ENCODE measurements at places on chromosomes 16 and 17.
A peak's percentile ranks its signal among the peaks of the same experiment; 100 is the strongest.

DNA sequence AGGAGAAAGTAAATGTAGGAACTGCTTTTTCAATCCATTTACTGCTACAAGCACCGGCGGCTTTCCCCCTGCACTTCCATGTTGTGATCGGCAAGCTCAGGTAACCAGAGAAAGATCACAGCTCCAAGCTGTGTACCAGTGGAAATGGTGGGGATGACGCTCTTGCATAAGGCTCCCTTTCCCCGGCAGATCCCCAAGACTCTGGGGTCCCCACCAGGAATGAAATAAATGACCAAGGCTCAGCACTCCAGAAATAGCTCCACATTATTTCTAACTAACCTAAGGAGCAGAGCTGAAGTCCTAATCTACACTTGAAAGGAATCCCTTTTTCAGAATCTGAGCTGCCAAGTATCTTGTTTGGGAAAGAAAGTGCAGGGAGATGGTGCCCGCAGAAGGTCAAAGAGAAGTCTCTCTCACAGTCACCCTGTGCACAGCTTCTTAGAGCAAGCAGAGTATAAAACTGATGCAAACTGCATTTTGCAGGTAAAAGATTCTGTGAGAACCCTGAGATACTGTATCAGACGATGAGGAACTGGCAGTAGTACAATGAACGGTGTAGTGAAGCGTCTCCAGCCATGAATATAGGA, 11.1 kb downstream of the GRB2 start:
- no peak for DNase-seq

DNA sequence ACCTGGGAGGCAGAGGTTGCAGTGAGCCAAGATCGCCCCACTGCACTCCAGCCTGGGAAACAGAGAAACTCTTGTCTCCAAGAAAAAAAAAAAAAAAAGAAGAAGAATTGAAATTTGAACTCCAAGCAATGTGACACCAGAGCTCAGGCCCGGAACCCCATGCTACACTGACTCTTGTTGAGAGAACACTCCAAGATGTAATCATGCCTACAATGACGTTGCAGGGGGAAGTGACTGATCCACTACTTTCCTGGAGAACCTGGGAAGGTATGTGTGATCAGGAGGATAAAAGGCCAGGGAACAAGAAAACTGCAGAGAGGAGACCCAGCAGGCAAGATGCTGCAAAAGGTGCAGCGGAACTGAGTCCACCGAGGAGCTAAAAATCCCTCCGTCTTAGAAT, 57.9 kb downstream of the ADCY9 start:
- no peak for DNase-seq

DNA sequence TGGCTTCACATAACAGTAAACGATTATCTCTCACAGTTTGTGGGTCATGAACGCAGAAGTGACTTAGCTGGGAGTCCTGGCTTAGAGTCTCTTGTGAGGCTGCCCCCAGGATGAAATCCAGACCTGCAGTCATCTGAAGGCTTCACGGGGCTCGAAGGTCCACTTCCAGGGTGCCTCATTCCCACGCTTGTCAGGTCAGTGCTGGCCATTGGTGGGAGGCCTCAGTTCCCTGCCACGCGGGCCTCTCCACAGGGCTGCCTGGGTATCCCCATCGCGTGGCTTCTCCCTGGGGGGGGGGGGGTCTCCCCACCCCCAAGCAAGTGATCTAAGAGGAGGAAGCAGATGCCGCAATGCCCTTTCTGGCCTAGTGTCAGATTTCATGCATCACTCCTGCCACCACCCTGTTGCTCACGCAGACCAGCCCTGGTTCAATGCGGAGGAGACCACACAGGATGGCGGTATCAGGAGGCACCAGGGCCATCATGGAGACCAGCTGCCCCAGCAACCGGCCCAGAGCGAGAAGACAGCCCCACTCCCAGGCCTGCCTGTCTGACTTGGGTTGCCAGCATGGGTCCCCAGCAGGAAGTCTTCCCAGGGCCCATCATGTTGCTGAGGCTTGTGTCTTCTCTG, 77.3 kb upstream of the CDH5 start:
- DNase-seq: no peak

DNA sequence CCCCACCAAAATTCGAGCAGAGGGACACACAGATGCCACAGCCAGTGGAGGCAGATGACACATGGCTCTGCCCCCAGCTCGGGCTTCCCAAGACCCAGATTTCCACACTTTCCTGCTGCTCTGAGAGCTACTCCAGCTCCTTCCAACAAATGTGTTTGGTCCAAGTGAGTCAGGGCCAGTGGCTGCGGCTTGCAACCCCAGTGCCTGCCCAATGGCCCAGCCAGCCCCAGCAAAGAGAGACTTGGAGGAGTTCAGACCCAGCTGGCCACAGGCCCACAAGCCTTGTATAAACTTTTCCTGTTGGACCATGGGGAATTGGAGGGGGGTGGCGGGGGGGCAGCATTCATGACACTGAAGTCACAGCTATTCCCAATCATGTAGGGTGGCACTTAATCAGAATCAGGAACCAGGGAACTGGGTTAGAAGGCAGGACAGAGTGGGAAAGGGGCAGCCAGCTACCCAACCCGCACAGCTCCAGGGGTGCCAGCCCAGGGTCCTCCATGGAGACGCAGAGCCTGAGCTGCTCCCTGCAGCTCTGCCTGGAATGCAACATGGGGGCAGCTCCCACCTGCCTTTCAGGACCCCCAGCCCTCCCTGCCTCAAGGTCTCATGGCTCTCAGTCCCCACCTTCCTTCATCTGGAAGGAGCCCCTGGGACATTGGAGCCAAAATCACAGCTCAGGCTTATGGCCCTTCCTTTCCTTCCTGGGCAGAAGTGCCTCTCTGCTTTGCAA, 17.5 kb upstream of the C16orf78 start:
- DNase-seq: no peak

DNA sequence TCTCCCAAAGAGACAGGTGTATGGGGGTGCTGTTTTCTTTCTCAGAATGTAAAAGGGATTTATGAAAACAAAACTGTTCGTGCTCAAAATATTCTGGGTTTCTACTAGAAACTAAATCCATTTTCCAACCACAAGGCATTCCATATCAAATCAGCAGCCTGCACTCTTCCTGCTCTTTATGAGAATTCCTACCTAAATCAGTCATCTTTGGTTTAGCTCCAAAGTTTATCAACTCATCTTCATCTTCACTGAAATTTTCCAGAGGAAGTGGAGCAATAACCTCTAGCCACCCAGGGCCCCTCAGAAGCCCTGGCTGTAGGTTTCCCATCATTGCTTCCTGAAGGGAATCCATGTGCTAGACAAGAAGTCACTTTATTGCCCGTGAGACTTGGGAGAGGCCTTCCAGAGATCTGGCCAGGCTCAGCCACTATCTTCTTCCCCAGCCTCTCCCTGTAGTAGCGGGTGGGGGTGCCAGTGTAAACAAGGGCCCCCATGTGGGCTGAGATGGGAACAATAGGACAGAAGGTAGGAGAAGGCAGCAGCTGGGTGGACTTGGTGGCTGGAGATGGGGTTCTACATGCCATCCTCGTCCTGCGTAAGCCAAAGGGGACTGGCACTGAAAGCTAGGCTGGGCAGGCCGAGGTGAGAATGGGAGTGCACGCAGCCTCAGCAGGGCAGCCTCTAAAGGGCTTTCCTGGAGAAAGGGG, 22.0 kb upstream of the ALDH3A1 start:
- DNase-seq: no peak

DNA sequence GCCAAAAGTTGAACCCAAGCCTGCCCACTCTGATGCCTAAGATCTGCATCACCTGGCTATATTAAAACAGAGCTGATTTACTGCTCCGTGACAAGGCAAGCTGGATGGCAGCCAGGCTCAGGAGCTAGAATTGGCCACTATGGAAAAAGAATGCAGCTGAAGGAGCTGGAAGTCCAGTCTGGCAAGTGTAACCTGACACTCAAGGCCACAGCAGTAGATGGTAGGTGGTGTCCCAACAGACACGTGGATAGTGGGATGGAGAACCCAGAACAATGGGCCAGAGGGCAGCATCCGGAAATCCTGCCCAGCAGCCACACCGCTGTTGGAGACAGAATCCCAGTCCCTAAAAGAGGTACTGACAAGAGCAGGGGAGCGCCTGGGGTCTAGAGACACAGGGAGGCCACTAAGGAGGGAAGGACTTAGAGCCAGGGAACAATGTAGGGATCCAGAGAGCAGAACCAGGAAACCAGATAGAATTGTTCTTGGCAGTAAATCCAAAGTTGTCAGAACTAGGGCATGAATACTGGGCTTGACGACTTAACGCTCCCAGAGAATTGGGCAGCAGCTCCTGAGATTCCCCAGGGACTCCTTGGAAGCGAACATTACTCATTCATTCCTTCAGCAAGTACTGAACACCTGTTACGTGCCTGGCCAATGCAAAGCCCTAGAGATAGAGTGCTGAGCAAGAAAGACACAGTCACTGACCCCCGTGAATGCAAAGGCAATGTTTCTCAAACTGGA, 85.7 kb downstream of the CDYL2 start:
- DNase-seq: no peak

DNA sequence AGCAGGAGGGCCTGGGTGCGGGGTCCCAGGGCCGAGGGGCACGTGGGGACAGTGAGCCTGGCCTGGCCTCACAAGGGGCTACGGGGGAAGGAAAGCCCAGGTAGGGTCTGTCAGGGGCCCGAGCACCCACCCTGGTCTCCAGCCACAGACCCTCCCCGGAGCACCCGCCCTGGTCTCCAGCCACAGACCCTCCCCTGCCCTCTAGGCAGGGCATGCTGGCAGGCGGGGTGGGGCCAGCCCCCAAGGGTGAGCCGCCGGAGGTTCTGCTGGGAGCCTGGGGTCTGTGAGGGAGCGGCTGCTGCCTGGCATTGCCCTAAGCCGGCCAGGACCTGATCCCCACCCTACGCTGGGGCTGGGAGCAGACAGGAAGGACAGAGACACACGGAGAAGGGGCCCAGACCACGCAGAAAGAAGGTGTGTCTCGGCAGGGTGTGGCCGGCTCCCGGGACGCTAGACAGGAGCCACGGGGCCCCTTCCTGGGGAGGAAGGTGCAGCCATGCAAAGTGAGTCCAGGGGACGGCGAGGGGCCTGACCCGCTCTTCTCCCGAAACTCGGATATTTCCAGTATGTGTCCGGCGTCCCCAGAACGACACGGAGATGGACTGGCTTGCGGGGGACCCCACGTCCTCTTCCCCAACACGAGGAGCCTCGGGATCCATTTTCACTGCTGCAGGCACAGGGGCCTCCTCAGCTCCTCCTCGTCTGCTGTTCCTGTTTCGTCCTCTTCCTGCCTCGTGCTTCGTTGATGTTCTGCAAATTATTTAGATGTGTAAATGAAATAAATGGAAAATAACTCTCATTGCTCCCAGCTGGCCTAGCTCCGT, 15.5 kb downstream of the UTS2R start:
- DNase-seq: no peak

DNA sequence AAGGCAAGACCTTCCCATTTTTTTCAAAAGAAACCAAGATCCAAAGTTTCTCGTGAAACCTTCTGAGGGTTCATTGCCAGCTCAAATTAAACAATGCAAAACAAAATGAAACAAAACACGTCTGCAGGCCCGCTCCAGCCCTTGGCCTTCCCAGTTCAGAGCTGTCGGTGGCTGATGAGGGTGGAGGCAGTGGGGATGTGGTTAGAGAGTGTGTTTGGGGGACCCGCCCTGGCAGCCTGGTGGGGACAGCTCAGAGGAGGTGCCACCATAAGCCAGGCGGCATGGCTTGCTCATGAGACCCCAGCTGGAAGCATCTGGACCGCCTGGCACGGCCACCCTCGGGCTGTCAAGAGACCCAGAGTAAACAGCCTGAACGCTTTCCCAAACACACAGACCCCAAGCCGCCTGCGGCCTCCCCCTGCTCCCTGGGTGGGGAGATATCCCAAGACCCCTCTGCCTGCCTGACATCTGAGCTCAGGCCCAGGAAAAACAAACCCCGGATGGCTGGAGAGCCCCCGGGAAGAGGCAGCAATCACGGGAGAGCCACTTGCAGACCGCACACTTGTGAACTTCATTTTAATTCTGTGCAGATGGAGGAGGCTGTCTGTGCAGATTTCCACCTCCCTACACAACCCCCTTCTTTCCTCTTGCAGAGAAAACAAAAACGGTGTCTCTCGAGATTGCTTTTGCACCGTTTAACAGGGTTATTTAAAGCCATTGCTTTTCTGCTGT, 35.4 kb upstream of the LITAF start:
- DNase-seq: peak; percentile 64

GRCh38 chr17:39607851-39608130, at the start of gene NEUROD2:
Gene NEUROD2, minus strand, starts transcription at chr17:39607920. Its CDS starts 1,321 bp downstream, at chr17:39606599.
- DNase-seq: no peak

- no peak for DNase-seq
Observed at GRCh38 chr17:83078378-83079351, 744 bp upstream of the METRNL start.

DNA sequence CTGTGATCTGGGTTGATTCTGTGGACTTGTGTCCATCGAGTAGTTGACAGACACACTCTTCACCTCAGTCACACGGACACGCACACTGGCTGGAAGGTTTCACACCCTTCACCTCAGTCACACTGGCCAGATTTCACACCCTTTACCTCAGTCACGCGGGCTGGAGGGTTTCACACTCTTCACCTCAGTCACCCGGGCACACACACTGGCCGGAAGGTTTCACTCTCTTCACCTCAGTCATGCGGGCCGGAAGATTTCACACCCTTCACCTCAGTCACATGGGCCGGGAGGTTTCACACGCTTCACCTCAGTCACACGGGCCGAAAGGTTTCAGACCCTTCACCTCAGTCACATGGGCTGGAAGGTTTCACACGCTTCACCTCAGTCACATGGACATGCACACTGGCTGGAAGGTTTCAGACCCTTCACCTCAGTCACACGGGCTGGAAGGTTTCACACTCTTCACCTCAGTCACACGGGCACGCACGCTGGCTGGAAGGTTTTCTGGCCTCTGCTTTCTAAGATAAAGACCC, 96.2 kb downstream of the PGS1 start:
- DNase-seq: peak; percentile 41

DNA sequence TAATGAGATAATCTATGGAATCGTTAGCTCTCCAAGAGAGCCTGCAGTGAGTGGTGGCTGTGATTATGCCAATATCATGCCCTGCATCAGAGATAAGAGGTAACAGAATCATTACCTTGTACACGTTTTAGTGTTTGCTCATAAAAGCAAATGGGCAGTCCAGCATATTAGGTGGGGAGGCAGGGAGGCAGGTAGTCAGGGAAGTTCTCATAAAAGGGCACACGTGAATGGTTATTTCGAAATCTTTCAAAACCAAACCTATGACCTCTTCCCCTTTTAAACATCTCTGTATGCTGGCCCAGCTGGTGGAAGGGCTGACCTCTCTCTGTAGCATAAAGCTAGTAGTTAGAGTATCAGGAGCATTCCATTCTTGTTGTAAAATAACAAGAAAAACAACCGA, 51.7 kb downstream of the VAT1L start:
- DNase-seq: no peak

Measured in CD4-positive, alpha-beta T cell treated with Interleukin-21 for 1 hour (primary cell).